ENCODE measurements at places on chromosomes 2 and 18.

DNA sequence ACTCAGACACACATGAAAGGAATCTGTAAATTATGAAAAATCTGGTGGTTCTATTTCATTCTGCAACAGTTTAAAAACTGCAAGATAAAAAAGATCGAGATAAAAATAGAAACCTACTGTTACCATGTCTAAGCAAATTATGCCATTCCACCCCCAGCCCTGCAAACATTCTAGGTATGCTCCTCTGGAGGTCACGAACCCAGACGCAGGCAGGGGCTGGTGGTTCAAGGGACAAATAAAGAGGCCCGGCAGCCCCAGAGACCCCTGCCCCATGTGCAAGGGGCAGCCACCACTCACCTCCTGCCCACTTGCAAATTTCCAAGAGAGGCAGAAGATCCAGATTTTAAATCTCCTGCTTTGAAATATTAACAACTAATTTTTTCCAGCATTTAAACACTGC is 210.5 kb downstream of the ANAPC1 start:
- DNase-seq: no peak

DNA sequence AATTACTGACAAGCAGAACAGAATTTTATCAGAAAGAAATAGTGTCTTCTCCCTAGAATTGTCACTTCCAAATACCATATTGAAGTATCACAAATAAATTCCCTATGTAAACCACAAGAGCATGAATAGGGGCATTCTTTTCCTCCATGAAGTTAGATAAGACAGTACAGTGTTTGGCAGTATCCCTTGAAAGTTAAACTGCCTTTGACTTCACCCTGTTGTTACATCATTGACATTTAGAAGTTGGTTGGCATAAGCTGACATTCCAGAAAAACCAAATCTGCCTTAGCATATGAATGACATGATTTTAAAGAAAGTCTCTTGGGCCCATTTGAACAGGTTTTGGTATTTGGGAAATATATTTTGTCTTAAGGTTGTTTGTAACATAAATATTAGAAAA is 50.2 kb upstream of the OSR1 start:
- DNase-seq: no peak

DNA sequence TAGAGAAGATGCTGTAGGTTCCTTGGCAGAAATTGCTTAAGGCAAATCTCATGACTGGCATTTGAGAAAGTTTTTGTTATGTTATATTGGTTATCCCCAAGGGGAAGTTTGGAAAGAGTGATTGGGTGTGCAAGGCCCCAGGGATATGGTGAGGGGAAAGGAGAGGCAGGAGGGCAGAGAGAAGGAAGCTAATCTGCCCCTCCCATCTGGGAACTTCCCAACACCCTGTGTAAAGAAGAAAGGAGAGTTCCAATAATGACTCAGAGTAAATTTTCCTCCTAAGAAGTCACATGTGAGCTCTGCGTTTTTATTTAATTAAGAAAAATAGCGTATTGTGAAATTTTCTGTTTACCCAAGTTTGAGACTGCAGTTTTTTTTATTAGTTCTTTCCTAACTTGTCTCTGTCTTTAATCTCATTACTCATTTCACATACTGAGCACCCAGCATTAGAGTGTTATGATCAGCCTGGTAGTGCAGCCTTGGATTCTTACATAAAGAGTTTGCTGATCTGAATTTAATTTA is 3.1 kb upstream of the KYNU start:
- no peak for DNase-seq

DNA sequence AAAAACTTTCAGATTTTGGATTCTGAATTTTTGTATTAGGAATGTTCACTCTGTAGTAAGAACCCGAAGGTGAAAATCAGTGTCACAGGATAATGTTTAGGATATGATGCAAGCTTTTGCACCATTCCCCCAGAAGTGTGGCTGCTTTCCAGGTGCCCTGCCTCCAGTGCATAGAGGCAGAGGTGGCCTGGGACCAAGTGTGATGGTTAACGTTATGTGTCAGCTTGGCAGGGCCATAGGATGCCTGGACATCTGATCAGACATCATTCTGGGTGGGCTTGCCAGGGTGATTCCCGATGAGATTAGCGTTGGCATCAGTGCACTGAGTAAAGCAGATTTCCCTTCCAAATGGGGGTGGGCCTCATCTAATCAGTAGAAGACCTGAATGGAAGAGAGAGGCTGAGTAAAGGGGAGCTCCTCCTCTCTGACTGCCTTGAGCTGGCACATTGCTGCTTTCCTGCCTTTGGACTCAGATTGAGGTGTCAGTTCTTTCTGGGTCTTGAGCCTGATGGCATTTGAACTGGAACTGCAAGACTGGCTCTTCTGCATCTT is 177.4 kb upstream of the HS6ST1 start:
- no peak for DNase-seq

- DNase-seq: no peak
Measured at GRCh38 chr2:165435611-165436010, 33.9 kb upstream of the CSRNP3 start.

DNA sequence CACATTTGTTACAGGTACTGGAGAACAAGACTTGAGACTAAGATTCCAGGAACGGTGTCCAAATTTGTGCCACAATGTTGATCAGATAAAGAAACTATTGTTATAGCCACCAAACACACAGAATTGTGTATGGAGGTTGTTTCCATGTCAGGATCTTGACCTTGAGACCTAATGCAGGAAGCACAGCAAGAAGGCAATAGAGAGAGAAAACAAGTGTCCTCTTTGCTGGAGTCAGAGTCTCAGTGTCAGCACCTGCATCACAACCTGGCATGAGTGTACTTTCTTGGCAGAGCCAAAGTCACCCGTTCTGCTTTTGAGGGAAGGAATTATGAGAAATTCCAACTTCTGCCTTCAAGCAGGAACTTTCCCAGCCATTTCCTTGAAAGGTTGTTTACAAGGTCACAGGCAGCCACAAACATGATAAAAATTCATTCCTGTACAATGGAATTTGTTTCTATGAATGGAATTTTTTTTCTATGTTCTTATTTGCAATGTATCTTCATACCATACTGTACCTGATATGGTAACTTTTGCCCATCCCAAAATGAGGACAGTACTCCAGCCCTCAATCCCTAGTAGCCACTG is 118.4 kb downstream of the PKP4 start:
- DNase-seq: no peak

DNA sequence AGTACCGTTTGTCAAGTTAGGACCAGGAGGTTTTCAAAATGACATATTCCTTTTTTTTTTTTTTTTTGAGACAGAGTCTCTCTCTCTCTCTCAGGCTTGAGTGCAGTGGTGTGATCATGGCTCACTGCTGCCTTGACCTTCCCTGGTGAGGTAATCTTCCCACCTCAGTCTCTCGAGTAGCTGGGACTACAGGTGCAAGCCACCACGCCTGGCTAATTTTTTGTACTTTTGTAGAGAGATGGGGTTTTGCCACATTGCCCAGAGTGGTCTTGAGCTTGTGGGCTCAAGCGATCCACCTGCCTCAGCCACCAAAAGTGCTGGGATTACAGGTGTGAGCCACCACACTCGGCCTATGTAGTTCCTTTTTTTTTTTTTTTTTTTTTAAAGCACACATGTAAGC is 127.9 kb upstream of the SEC11C start:
- no peak for DNase-seq

GRCh38 chr2:214341646-214342045 is 69.2 kb upstream of the VWC2L start:
- DNase-seq: no peak

DNA sequence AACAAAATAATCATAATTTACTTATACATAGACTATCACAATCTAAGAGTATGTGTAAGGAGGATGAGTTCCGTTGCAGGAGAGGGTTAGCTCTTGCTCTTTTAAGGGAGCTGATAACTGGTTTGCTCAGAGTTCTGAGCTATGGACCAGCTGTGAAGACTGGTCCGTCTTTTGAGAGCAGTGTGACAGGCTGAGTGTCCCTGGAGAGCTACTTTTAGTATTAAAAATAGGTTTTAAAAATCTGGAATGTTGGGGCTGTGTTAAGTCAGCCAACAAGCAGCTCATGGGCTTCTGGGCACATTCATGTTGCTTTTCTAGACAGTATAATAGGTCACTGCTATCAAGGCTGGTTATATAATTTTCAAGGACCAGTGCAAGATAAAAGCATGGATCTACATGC is 41.5 kb upstream of the TMEM131 start:
- no peak for DNase-seq

GRCh38 chr2:120246546-120247300 is 5.9 kb upstream of the RALB start:
- DNase-seq: no peak

- DNase-seq: no peak
Measured at GRCh38 chr2:80113399-80113798, 191.2 kb downstream of the LRRTM1 start.

DNA sequence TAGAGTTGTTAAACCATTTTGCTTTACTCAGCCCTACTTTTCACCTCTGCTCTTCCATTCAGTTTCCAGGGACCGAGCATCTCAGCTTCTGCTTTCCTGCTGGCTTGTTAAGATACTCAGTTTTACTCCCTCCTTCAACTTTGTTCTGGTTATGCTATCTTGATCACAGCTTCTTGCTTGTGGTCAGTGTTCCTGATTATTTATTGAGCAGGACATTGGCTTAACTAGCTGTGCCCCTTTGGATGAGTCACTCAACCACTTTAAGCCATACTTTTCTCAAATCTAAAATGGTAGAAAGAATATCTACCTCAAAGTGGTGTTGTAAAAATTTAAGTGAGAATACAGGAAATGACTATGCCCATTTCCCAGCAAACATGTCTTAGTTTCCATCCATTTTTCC is 124.0 kb downstream of the KYNU start:
- DNase-seq: no peak

DNA sequence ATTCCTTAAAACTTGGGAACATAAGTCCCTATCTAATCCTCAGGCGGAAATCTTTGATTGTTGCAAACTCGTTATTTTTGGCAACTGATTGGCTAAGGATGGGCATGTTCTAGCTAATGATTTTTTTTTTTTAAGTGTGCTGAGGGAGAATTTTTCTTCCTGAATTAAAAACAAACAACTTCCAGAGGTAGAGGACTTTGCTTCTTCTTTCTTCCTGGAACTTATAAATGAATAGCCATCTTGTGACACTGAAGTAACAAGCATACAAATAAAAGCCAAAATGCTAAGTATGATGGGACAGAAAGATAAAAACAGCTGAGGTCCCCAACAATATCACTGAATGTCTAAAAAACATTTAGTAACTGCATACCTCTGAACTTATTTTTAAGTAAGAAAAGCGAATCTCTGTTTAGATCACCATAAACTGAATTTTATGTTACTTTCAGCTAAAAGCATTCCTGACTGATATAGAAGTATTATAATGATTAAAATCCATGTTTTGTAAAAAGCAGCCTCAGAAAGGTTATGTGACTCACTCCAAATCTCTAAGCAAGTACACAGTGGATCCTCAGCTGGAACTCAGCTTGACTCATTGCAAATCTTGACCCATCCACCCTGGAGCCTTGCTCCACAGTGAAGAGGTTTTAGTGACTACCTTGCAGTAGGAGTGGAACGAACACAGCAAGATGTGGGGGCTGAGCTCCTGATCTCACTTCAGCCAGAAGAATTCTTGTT is 344.4 kb downstream of the CLIP4 start:
- DNase-seq: peak; percentile 56

DNA sequence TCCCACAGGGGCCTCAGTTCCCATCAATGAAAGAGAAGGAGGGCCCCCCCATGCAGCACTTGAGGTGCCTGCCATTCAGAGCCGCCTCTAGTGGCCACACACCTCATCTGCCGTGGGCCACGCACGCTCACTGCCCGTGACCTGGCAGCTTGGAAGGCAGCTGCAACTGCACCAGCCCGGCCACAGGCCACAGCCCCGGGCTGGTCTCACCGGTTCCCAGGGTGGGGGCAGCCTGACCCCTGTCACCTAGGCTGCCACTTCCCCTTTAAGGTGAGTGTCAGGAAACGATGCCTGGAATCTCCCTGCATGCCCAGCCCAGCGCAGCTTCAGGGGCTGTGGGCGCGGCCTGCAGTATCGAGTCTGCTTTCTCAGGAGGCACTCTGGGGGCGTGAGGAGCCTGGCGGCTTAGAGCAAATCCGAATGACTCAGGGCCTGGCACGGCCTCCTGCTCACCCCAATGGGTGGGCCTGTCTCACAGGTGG is 2.6 kb downstream of the MAB21L4 start:
- DNase-seq: peak; percentile 74

GRCh38 chr2:73830871-73831401 is 2.2 kb downstream of the STAMBP start:
- DNase-seq: peak; percentile 71

DNA sequence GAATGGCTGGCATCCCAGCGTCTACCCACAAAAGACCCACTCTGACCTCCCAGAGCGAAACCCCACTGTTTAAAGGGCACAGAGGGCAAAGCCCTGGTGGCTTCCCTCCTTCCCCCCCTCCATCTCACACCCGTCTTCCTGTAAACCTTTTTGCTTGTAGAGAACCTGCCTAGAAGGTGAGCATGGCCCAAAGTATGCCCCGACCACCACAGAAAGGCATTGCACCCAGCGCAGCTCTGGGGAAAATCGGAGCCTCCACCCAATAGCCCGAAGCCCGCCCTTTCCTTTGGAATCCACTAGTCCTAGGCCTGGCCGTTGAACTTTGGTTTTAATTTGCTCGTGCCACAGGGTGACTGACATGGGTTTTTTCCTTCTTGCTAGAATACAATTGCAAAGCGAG is 22.6 kb downstream of the DIPK1C start:
- DNase-seq: no peak

DNA sequence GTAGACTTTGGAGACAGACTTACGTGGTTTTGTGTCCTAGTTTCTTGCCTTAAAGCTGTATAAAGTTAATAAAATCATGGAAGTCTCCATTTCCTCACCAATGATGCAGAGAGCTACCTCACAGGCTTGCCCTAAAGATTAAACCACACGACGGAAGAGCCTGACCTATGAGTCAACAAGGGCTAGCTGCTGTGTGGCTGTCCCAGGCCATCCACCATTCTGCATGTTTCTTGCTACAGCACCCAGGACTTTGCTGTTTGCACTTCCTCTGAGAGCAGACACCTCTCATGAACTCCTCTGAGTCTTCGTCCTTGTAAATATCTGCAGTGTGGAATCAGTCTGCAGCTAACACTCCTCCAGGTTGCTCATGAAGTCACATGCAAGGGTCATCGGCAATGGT is 160.0 kb upstream of the TRIB2 start:
- DNase-seq: peak; percentile 49

DNA sequence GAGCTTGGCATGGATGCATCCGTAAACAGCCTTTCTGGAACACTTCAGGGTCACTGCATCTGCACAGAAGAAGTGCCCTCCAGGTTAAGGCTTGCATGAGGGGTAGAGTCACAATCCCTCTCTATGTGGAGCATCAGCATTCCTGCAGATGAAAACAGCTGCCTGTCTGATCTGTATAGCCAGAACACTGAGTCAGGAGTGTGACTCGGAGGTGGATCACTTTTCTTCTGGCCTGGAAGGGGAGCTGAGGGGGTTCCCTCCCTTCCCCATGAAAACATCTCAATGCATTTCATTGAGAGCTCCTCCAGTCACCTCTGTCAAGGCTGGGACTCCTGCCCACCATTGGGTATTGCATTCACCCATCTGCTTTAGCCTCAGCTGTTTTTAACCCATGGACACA is 72.5 kb upstream of the SERPINE2 start:
- DNase-seq: peak; percentile 34

DNA sequence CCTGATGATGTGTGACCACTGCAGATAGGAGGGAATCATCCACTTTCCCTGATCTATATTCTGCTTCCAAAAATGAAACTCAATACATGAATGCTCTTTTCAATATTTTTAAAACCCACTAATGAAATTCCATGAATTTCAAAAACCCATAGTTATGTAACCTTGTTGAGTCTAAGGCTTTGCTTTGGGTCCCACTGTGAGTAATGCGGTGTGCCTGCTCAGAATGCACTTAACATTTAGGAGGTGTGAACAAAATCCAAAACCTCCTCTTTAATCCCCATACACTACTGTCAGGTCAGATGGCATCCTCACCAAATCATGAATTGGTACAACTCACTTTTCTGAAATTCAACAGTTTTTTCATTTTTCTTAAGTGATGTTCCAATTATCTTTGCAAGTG is 50.4 kb downstream of the CCDC93 start:
- DNase-seq: no peak

Data from AG08396 (cell line).